Suppressor macrophage treated with lipopolysaccharide for 4 hours (primary cell): ENCODE measurements at places on chromosomes 16 and 17.

DNA sequence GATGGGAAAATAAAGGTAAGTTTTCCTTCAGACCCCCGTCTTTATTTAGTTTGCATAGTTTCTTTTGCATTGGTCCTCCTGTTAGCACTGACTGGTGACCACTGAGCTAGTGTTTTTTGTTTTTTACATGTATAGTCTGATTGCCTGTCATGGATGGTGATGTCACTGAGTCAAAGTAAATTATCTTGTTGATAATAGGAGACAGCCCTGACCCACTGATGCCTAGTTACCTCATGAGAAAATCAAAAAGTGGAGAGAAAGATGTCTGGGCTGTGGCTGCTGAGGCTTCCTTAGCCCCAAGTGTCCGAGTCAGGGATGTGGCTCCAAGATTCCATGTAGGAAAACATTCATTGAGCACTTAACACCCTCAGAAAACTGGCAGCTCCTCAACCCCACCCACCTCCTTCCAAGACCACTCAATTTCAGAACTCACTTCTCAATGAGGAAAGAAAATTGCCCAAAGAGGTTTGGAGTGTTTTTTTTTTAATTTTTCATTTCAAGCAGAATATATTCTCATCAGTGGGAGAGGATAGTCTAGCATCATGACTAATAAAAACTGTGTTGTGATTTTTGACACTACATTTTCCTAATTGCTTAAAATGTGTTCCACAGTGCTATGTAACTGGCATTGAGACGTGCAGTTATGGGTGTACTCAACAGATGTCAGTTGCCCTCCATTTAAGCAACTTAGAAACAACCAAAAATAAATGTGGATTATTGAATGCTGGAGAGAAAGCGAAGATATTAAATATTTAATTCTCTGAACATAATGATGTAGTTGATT, 38.7 kb upstream of the NUDT7 start:
- DNase-seq = no peak

DNA sequence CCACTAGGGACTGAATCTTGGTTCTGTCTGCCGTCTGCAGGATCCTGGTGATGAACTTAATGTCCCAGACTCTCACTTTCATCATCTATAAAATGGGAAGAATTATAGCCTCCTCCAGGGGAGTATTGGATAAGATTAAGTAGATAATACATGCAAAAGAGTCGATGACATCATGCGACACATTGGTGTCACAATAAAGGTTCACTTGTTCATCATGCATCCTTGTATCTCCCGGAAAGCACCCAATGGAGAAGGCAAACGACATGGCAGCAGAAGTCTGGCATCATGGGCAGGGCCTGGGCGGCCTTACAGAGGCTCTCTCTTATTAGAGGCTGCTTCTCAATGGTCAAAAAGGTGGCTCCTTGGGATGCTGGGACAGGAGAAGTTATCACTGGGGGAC, 35.1 kb upstream of the CD300E start:
- no peak for DNase-seq

DNA sequence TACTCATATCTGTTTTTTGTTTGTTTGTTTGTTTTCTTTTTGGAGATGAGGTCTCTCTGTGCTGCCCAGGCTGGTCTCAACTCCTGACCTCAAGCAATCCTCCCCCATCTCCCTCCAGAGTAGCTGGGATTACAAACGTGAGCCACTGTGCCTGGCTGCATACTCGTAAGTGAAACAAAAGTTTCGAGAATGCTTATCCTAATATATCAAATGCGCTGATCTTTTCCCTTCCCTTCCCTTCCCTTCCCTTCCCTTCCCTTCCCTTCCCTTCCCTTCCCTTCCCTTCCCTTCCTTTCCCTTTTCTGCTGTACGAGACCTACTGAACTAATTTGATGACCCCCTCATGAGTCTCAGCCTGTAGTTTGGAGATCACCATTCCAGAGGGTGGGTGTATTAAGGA, 122.1 kb downstream of the RGS9 start:
- no peak for DNase-seq

DNA sequence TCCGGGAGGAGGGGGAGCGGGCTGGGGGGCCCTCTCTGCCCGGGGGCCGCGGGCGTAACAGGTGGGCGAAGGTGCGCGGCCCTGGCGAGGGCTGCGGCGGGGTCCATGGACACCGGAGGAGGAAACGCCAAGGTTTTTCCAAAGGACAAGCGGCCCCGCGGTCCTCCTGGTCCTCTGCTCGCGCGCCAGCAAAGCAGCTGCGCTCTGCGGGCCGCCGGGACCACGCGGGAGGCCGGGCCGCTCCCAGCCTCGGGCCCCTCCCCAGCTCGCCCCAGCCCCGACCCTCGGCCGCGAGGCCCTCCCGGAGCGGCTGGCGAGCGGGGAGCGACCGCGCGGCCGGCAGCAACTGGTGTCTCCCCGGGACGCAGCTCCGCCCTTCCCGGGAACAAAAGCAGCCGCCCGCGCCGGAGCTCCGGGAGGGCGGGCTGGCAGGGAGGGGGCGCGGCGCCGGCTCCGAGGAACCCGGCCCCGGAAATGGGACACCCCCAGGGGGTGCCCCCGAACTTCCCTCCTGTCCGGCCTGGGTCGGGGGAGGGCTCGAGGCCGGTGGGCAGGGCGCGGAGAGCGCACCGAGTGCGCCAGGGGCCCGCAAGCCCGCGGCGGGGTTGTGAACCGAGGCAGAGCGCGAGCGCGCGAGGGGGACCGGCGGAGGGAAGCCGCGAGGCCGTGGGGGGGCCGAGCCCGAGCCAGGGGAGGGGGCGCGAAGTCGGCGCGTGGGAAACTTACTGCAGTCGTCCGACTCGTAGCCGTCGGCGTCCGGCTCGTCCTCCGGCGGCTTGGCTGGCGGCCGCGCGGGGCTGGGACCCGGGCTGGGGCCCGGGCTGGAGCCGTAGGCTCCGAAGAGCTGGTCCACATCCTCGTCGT, 837 bp downstream of the DOC2B start:
- DNase-seq = no peak

DNA sequence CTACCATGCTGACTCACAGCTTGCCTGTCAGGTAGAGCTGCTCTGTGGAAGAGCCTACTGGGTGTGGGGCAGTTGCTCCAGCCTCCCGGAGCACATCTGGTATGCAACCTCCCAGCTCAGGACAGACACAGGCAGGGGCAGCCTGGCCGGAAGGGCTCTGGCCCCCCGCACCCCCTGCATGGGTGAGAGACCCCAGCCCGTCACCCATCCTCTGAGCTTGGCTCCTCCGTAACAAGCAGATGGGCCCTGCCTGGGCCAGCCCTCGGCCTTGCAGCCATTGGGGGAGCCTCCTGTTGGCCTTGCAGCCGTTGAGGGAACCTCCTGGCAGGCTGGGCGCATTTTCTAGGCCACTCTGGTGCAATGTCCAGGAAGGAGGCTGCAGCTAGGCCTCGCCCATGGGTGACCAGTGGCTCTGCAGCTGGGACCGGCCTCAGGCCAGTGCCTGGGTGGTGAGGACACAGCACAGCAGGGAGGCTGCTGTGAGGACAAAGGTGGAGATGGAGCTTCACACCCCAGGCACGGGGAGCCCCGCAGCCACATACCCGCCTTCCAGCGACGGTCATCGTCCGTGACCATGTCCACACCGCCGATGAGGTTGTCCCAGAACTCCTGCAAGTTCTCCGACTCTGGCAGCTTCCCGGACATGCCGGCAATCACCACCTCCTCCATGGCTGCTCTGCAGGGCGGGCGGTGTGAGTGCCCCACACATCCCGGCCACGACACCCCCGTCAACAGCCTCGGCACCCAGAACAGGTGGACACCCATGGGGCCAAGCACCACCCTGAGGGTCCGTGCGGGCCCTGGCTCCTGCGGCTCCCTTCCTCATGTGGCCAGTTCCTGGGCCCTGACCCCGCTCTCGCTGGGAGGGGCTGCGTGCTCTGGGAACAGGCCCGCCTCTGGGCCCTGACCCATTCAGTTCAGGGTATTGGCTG, 2.0 kb downstream of the FASN start:
- DNase-seq = no peak

- no peak for DNase-seq
Observed at GRCh38 chr17:70110443-70110880, 35.4 kb downstream of the KCNJ16 start.

GRCh38 chr17:81147701-81148100, 17.6 kb upstream of the PVALEF start:
- no peak for DNase-seq

DNA sequence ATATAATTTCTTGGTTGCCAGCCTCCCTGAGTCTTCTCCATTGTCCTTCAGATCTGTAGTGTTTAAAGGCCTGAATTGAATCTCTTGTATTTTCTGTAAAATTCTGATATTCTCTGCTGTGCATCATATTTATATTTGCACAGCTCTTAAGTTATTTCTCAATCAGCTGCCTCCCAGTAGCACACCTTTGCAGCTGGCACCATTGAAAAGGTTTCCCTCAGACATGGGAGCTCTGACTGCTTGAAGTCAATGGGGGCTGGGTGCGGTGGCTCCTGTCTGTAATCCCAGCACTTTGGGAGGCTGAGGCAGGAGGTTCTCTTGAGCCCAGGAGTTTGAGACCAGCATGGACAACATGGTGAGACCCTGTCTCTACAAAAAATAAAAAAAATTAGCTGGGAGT, 40.4 kb downstream of the PITPNC1 start:
- DNase-seq = no peak

GRCh38 chr17:44102849-44103622, 20.4 kb downstream of the HDAC5 start:
- DNase-seq = no peak

GRCh38 chr17:43907425-43907981, at the start of gene MPP2:
MPP2 (minus strand) TSS chr17:43907536; CDS start chr17:43904460, 3,076 bp downstream.
- DNase-seq = peak; percentile 9

DNA sequence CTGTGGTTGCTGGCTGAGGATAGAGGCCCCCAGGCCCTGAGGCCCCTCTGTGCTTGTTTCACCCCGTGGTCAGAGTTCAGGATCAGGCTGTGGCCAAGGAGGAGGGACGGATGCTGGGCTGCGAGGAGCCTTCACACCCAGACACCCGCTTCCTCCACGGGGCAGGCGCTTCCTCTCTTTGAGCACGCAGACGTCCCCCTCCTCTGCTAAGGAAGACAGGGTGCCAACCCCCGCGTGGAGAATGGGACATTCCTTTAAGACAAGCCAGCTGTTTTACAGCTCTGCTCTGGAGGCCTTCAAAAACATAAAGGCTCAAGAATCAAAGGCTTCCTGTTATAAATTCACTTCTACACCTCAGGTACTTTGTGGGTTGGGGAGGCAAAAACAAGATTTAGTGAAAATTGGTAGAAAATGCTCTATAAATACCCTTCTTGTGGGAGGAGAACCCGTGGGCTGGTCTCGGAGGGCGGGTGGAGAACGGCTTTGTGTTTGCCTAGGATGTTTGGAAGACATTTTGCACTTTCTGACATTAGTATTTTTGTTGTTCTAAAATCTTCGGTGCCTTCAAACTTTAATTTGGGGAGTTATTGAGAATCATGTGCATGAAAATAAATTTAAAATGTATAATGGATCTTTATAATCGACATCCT, 60.8 kb upstream of the FOXF1 start:
- no peak for DNase-seq

- DNase-seq = no peak
Observed at GRCh38 chr17:79613195-79613772, 2.4 kb upstream of the RBFOX3 start.

DNA sequence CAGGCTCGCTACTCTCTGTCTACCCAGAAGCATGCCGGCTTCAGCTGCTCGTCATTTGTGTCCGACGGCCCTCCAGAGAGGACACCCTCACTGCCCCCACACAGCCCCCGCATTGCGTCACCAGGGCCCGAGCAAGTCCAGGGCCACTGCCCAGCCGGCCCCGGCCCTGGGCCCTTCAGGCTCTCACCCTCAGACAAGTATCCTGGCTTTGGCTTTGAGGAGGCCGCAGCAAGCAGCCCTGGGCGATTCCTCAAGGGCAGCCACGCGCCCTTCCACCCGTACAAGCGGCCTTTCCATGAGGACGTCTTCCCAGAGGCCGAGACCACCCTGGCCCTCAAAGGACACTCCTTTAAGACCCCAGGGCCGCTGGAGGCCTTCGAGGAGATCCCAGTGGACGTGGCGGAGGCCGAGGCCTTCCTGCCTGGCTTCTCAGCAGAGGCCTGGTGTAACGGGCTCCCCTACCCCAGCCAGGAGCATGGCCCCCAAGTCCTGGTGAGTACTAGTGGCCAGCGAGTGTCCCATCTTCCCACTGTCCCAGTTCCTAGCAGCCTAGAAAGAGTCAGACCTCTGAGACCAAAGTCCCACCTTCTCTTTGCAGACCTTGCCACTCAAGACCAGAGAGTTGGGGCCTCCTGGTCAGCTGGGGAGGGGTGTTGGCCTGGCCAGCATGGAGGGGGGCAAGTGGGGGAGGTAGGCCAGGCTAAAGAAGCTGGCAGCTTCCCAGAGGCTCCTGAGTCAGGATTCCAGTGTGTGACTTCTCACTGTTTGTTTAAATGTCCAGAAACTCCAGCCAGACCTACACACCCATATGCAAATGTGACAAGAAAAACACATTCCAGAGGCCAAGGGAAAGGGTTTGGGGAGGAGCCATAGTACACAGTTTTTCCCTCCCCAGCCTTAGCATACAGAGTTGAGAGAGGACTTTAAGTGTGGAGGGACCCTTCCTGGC, 18.6 kb downstream of the FOXN1 start:
- DNase-seq = no peak
